DND-41 (cell line): ENCODE measurements at places on chromosomes 5 and 9.

- no peak for DNase-seq
Observed at GRCh38 chr5:72146056-72146455, 38.8 kb downstream of the MAP1B start.

GRCh38 chr5:1474866-1475543, 29.8 kb upstream of the SLC6A3 start:
- no peak for DNase-seq

- DNase-seq: no peak
Observed at GRCh38 chr5:72937517-72938061, 18.3 kb upstream of the FCHO2 start.

- DNase-seq: no peak
Observed at GRCh38 chr5:168697034-168697720, 118.0 kb upstream of the PANK3 start.

- no peak for DNase-seq
Observed at GRCh38 chr5:141512911-141513626, 24.2 kb downstream of the PCDHGC5 start.

DNA sequence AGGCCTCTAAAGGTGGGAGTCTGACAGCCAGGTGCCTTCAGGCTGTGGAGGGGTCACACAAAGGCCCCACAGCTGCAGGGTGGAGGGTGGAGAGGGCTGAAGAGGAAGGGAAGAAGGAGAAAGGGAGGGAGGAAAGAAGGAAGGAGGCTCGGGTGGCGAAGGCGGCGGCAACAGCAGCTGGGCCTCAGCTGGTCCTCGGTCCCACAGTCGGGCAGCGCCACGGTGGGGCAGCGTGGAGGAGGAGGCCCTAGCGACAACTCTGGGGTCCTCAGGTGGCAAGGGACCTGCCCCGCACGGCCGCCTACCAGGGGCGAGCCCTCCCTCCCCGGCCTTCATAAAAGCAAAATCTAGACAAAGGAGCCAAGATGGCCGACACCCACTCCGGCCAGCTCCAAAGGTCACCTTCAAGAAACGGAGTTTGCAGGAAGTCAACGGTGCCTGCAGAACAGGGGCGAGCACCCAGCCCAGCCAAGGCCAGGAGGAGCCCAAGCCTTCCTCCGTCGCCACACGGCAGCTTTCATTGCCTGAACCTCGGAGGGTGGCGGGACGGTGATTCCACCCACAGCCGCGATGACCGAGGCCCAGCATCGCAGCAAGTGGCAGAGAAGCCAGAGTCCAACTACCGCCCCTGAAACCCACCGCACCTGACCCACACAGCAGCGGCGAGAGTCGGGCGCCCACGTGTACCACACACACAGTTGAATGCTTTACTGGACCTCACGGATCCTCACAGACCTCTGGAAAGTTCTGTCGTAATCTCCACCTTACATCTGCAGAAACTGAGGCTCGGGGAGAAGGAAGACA, 98.7 kb downstream of the VAV2 start:
- no peak for DNase-seq

DNA sequence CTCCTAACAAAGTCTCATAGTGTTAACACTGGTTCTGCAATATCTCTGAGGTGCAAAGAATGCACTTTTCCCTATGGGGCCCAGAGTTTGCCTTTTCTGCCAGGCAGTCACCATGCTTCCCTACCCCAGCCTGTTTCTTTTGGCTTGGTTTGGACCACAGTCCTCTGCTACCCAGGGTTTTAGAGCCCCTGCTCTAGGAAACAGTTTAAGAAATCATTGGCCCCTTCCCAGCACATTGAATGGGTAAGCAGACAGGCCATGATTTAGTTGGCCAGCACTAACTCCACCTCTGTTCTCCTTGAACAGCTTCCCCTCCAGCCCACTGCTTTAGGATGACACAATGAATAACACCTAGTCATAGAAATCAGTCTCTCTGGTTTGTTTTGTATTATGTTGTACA, 73.2 kb downstream of the UBAP1 start:
- no peak for DNase-seq

- DNase-seq: no peak
Observed at GRCh38 chr9:70043689-70044489, at the start of gene MAMDC2. MAMDC2 (plus strand) TSS chr9:70043848; CDS start chr9:70044198, 350 bp downstream.

DNA sequence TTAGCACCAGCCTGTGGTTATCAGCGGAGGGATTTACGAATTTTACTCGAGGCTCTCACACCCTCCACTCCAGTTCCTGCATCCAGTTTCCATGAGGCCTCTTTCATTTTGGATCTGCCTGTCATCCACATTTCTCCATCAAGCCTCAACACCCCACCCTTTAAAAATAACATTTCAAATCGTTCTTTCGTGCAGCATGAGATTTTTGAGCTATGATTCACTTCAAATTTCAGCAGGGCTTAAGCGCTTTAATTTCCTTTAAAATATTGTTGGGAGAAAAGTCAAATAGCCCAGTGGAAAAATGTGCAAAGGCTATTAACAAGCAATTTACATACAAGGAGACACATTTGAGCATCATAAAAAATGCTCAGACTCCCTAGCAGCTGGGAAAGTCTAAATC, 103.2 kb downstream of the MSX2 start:
- DNase-seq: no peak

- DNase-seq: no peak
Observed at GRCh38 chr9:1102642-1102970, 52.4 kb downstream of the DMRT2 start.

DNA sequence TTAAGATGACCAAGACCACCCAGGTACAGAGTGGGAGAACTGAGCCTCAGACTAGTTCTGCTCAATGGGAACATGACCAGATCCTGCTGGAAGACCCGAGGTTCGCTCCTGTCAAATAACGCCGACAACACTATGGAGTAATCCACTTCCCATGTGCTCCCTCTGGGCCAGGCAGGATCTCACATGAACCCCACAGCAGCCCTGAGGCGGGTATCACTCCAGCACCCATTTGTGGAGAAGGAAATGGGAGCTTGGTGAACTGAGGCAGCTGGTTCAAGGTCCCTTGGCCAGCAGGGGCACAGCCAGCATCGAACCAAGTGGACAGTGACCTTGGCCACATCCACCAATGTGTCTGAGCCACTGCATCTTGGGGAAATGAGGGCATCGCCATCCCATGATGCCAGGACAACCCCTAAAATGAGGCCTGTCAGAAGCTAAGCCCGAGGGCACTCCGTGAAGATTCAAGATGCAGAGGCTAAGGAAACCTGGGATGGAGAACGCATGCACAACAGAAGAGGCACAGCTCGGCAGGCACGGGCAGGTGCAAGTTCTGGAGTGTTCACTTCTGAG, 8.5 kb downstream of the ANKS6 start:
- DNase-seq: no peak

- DNase-seq: no peak
Observed at GRCh38 chr5:68147659-68148058, 67.9 kb upstream of the PIK3R1 start.

DNA sequence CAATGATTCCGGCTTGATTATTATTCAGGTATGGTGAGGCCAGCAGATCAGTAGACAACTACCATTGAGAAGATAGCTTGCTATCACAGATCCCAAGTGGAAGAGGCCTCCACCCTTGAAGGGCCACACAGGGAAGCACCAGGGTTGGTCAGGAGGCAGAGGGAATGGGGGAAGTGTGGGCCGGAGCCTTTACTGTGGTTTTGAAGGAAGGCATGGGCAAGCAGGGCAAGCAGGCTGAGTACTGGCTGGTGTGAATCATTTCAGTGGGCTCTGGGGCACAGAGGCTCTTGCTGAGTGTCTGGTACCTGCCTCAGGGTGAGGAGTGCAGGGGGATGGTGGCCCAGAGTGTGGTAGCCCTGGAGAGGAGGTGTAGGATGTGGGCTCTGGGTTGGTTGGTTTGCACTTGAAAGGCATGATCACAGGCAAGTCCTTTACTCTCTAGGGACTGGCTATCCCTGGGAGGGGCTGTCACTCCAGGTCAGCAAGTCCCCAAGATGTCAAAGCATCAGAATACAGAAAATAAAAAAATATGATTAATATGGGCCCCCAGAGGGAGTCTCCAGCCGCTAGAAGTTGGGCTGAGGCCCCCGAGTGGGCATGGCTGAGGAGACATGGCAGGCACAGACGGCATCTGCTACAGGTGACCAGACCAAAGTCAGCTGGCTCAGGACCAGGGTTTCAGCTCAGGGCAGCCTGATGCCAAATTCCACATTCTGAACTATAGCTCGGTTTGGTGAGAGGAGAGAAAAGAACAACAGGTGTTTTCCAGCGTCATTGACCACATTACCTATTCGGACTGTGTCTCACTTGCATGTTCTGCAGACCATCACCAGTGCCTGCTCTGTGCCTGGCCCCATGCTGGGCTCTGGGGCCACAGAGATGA, 9.7 kb upstream of the SUSD3 start:
- DNase-seq: no peak

DNA sequence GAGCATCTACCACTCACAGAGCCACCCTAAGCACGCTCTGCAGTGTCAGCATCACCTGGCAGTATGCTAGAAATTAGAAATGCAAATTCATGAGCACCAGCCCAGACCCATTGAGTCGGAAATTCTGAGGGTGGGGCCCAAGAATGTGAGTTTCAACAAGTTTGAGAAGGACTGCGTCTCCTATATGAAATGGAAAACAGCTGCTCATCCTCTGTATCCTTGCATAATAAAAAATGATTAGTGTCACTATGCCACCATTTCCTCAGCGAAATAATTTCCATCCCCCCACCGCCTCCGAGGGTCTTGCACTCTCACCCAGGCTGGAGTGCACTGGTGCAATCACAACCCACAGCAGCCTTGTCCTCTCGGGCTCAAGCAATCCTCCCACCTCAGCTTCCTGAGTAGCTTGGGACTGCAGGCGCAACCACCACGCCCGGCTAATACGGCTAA, 1.3 kb upstream of the IQGAP2 start:
- no peak for DNase-seq

DNA sequence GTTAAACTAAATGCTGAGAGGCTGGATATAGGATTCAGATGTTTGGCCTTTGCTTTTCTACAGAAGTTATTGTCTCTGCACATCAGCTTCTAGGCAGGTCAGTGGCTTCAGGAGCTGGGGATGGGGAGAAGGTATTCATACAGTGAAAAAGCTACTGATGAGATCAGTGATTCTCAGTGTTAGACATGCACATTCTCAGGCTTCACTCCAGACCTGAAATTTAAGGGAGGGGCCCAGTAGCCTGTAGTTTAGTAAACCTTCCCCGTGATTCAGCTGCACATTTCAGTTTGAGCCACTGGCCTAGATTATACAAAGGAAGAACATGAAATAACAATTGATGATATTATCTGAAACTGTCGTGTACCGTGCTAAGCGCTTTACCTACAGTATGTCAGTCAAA, 127.2 kb downstream of the ARHGAP26 start:
- no peak for DNase-seq

GRCh38 chr5:37938076-37938852, 98.4 kb upstream of the GDNF start:
- no peak for DNase-seq

GRCh38 chr5:42745856-42746255, 10.8 kb upstream of the CCDC152 start:
- DNase-seq: no peak

GRCh38 chr5:93902288-93902687, 160.9 kb upstream of the POU5F2 start:
- DNase-seq: no peak

- no peak for DNase-seq
Observed at GRCh38 chr9:110847671-110848070, 179.1 kb downstream of the MUSK start.

GRCh38 chr5:80034962-80035821, at the start of gene THBS4:
THBS4 (plus strand) TSS chr5:80035348; CDS start chr5:80035538, 190 bp downstream.
- no peak for DNase-seq

- DNase-seq: no peak
Observed at GRCh38 chr5:1720396-1721110, 79.1 kb downstream of the MRPL36 start.

DNA sequence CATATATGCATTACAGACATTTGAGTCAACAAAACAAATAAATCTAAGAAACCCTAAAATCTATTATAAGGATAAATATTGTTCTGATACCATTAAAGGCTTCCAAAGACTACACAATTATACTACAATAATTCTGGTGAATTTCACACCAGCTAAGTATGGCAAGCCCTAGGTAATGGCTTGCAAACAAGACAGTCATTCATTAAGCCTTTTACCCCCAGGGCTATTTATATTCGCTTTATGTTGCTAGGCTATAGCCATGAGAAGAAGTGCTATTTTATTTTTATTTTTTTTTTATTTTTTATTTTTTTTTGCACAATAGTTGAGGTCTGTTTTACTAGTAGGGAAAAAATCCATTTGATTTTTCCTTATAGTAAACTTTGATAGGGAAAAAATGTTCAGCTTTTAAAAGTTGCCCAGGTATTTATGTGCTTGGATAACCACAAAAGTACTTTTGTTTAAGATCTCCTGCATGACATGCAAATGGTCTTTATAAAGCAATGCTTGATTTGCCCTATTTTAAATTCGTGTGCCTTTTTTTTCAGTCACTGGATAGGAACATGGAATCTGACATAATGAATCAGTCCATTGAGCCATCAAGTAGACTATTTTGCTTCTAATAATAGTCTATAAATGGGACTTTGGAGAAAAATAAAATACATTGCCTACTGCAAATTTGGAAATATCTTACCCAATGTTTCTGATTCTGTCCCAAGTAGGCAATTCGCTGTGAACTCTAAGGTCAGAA, 946.3 kb upstream of the COX7C start:
- DNase-seq: no peak

GRCh38 chr5:126269511-126269910, 153.7 kb upstream of the GRAMD2B start:
- no peak for DNase-seq

DNA sequence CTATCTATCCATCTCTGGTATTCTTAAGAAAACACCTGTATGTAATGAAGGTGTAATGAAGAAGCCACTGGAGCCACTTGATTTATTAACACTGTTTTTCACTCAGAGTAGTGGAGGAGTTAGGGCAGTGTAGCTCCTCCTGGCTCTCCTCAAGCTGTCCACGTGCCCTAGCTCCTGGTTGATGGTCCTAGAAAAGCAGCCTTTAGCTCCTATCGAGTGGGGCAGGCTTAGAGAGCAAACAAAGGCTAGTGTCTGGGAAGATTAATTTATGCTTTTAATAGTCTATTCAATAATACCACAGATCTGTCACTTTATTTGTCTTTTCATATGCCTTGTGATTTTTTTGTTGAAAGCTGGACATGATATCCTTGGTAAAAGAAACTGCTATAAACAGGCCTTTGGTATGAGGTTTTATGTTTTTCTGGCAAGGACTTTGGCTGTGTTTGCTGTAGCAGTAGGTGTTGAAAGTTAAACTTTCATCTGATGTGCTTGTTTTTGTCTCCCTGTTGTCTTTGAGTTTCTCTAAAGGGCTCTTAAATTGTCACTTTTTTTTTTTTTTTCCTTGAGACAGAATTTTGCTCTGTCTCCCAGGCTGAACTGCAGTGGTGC, 141.1 kb downstream of the GCNT1 start:
- DNase-seq: no peak
